ENCODE measurements at places on chromosomes 3 and 15. TPM values are rescaled to one million over a fixed set of nuclear protein-coding genes. Genes with fewer than 3 reads are reported as not detected.

Gene EXD1
- not detected for total RNA-seq

Gene SOX14
- not detected for total RNA-seq

Gene ARRDC4
- total RNA-seq = 52.8 TPM

Gene CFAP44
- 14.1 TPM for total RNA-seq

Gene METTL6
- total RNA-seq = 18.1 TPM

Gene MST1R
- total RNA-seq = 27.3 TPM

Gene GCNT3
- total RNA-seq = 0.68 TPM

Gene WNT7A
- 4.1 TPM for total RNA-seq

Gene CELF6
- 5.7 TPM for total RNA-seq

Gene TRIM42
- total RNA-seq = not detected

Gene DUOXA2
- total RNA-seq = not detected

Gene SCG5
- 0.65 TPM for total RNA-seq

Gene FETUB
- total RNA-seq = not detected

Gene PPM1L
- 14.9 TPM for total RNA-seq

Gene UACA
- total RNA-seq = 35.7 TPM

Gene KBTBD12
- total RNA-seq = 0.95 TPM

Gene CCRL2
- 23.5 TPM for total RNA-seq

Gene SAMMSON
- total RNA-seq = not detected

Gene SLC25A20
- total RNA-seq = 29.0 TPM

Gene PLSCR5
- not detected for total RNA-seq

Gene GMNC
- not detected for total RNA-seq

Gene RUVBL1
- 21.4 TPM for total RNA-seq

Gene CCDC33
- 5.9 TPM for total RNA-seq

Gene MAP6D1
- total RNA-seq = 1.9 TPM

Gene CELSR3
- total RNA-seq = 1.0 TPM

Gene ECE2
- total RNA-seq = not detected

Gene DPP8
- total RNA-seq = 32.8 TPM

Gene NBEAL2
- 97.0 TPM for total RNA-seq

Gene SCAANT1
- not detected for total RNA-seq

Gene ADAMTS9
- total RNA-seq = 11.7 TPM

All from lower lobe of right lung (tissue), 2 donors.